CD4-positive, alpha-beta memory T cell (primary cell): ENCODE measurements at places on chromosomes 7 and 10. TPM values are rescaled to one million over a fixed set of nuclear protein-coding genes. Genes with fewer than 3 reads are reported as not detected.
A peak's percentile ranks its signal among the peaks of the same experiment; 100 is the strongest.

Gene FAM204A
- 64.3 TPM for total RNA-seq

Gene FKBP14
- 6.3 TPM for total RNA-seq

DNA sequence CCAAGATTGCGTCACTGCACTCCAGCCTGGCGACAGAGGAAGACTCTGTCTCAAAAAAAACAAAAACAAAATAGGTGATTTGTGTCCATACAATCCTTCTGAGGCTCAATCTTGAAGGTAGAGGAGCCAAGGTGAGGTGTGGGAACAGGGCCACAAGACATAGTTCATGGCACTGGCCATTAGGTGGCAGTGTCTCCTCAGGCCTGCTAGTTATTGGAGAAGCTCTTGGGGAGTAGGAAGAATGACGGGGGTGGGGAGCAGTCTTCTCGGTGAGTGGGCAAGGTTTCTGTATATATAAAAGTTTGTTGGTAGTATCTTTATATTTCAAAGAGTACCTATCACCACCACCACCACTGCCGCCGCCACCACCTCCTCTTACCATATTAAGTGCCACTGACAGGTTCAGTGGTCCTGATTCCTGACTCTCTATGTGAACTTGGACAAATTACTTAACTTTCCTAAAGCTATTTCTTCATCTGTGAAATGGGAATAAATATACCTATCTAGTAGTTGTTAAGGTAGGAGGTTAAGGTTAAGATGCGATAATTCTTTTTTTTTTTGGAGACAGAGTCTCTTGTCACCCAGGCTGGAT is 24.0 kb downstream of the CCSER2 start:
- no peaks in the 10 kb centered on the region for H3K27me3 ChIP-seq
- peak; percentile 52 for DNase-seq
- H3K27ac ChIP-seq: no peak overlapping the region
- no peaks in the 10 kb centered on the region for H3K36me3 ChIP-seq

GRCh38 chr7:112437072-112437471 is 13.2 kb upstream of the IFRD1 start:
- no peaks in the 10 kb centered on the region for H3K36me3 ChIP-seq
- no peaks in the 10 kb centered on the region for H3K4me1 ChIP-seq

GRCh38 chr10:132563485-132564248 is 26.1 kb downstream of the INPP5A start:
- no peaks in the 10 kb centered on the region for H3K36me3 ChIP-seq
- DNase-seq: no peak
- H3K4me1 ChIP-seq: no peaks in the 10 kb centered on the region

- peaks cover 10% of the 10 kb centered on the region for H3K4me1 ChIP-seq
- peak overlapping the region; percentile 92 for H3K4me3 ChIP-seq
- H3K36me3 ChIP-seq: no peaks in the 10 kb centered on the region
- H3K27me3 ChIP-seq: no peaks in the 10 kb centered on the region
- peak; percentile 73 for DNase-seq
- peak overlapping the region; percentile 54 for H3K27ac ChIP-seq
Observed at GRCh38 chr10:95560278-95561176, 644 bp downstream of the SORBS1 start.

DNA sequence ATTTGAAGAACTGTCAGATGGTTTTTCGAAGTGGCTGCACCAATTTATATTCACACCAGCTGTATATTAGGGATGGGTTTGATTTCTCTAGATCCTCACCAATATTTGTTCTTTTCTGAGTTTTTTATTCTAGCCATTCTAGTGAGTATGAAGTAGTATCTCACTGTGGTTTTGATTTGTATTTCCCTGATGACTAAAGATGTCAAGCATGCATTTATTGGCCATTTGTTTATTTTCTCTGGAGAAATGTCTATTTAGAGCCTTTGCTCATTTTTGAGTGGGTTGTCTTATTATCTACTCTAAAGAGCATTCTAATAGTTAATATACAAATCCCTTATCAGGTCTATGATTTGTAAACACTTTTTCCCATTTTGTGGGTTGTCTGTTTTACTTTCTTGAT is 123.9 kb downstream of the PCLO start:
- no peaks in the 10 kb centered on the region for H3K27me3 ChIP-seq
- no peak for DNase-seq
- H3K4me3 ChIP-seq: no peak overlapping the region
- H3K4me1 ChIP-seq: no peaks in the 10 kb centered on the region

DNA sequence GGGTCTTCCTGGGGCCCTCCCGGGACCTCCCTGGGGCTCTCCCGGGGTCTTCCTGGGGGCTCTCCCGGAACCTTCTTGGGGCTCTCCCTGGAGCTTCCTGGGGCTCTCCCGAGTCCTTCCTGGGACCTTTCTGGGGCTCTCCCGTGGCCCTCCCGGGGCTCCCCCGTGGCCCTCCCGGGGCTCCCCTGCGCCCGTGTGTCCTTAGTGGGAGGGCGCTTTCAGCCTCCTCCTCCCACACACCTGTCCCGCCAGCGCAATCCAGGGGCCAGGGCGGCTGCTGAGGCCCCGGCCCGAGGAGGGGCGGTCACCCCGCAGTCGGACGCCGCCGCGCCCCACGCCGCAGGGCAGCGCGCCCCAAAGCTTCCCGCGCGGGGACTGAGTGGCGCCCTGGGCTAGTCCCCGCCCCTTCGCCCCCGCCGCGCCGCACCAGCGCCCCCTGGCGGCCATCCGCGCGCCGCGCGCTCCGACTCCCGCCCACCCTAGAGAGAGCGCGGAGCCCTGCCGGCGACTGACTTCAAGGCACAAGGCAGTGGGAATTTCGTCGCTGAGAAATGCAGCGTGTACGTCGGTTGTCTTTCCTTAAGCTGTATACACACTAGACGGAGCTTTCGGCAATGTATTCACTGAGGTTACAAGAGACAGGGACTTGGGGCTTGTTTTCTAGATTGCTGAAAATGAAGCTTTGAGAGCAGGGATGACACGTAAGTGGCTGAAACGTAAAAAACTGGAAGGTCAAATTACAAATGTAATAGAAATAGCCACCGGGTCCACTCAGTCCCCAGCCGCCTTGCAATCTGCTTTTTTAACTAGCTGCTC is 47.1 kb downstream of the INSIG1 start:
- H3K4me3 ChIP-seq: peak overlapping the region; percentile 54
- no peak overlapping the region for H3K27ac ChIP-seq
- peak; percentile 78 for DNase-seq
- peaks cover 13% of the 10 kb centered on the region for H3K4me1 ChIP-seq

GRCh38 chr10:63323701-63324494 is 141.9 kb downstream of the JMJD1C start:
- H3K36me3 ChIP-seq: no peaks in the 10 kb centered on the region
- no peak for DNase-seq
- no peak overlapping the region for H3K27ac ChIP-seq
- no peaks in the 10 kb centered on the region for H3K4me1 ChIP-seq

DNA sequence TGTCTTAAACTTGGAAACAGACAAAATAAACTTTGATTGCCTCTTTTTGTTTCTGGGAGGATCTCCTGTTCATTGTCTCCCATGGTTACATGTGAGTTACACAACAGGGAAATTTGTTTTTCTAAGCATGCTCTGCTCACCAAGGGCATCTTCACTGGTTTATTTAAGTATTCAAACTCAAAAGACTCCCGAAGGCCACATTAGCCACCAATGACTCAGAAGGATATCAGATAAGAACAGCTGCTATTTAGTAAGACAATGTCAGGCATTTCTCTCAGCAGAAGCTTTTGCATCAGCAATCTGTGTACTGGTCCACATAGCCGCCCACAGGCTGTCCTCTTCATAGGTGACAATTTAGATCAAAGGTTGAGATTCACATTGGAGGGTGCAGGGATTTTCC is 19.3 kb downstream of the OR6B1 start:
- H3K27ac ChIP-seq: no peak overlapping the region
- DNase-seq: no peak
- no peaks in the 10 kb centered on the region for H3K36me3 ChIP-seq
- no peak overlapping the region for H3K4me3 ChIP-seq

GRCh38 chr10:50472914-50473313 is 150.8 kb downstream of the SGMS1 start:
- H3K4me1 ChIP-seq: peaks cover 28% of the 10 kb centered on the region
- H3K27ac ChIP-seq: no peak overlapping the region
- H3K36me3 ChIP-seq: no peaks in the 10 kb centered on the region
- no peak for DNase-seq
- no peak overlapping the region for H3K4me3 ChIP-seq
- no peaks in the 10 kb centered on the region for H3K27me3 ChIP-seq

- H3K27ac ChIP-seq: no peak overlapping the region
- no peaks in the 10 kb centered on the region for H3K27me3 ChIP-seq
- H3K4me1 ChIP-seq: no peaks in the 10 kb centered on the region
Observed at GRCh38 chr7:26618898-26619297, 245.5 kb downstream of the SKAP2 start.
